Suprapubic skin (tissue), 4 donors: ENCODE measurements at places on chromosomes 12 and 14. TPM values are rescaled to one million over a fixed set of nuclear protein-coding genes. Genes with fewer than 3 reads are reported as not detected.

The ANO2 gene
- total RNA-seq, result 1.1 TPM

DNA sequence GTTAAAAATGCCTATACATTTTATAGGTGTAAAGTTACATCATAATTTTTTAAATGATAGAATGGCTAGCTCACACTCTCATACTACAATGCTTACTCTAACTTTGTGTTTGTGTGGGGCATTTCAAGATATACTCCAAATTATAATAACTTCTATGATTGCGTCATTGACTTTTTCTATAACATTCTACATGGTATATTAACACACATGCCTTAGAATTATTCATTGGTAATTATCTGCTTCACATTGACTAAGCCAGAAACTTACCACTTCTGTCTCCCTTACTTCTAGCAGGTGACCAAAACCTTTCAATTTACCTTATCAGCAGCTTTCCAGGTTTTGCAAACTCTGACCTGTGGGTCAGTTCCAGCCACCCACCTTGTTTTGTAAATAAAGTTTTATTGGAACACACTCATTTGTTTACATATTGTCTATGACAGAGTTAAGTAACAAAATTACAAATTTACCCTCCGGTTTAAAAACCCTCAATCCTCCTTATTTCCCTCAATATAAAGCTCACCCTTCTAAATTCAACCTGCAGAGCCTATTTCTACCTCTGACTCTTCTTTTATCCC is 12.7 kb upstream of the FLRT2 start:
- no peak for DNase-seq

DNA sequence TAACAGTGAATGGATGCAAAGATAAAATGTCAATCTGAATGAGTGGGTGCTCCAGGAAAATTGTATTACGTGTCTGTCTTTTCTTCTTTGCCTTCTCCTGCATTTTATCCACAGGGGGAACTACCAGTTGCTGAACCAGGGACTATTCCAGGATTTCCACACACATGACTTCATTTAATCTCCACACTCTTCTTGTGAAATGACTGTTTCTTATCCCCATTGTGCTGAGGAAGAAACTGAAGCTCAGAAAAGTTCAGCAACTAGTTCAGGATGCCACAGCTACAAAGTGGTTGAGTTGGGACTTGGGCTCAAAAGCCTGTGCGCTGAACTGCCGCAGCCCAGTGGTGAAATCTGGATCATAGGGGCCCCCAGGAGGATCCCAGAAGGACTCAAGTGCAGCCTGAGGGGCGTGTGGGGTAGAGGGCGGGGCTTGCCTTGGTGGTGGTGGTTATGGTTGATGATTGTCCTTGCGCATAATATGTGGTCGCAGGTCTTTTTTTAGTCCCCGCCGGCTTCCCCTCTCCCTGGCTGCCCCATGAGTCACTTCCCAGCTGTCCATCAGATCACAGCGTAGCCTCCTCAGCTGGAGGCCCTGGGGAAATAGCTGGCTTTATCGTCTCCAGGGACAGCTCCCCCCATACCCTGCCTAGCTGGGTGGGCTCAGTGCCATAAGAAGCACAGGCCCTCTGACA is 235.2 kb upstream of the CRY1 start:
- DNase-seq, result no peak

The FOXM1 gene
- total RNA-seq, result 7.6 TPM

The MYF6 gene
- total RNA-seq, result not detected

- no peak for DNase-seq
These were observed 290.8 kb upstream of the MDGA2 start for GRCh38 chr14:47966076-47966810.

The CD163L1 gene
- 0.32 TPM for total RNA-seq

The MYO1H gene
- total RNA-seq, result not detected

The PAX9 gene
- total RNA-seq, result 1.3 TPM

The DNAJC22 gene
- total RNA-seq, result 1.3 TPM

GRCh38 chr12:107361970-107362369 is 268.6 kb upstream of the CRY1 start:
- DNase-seq, result no peak

DNA sequence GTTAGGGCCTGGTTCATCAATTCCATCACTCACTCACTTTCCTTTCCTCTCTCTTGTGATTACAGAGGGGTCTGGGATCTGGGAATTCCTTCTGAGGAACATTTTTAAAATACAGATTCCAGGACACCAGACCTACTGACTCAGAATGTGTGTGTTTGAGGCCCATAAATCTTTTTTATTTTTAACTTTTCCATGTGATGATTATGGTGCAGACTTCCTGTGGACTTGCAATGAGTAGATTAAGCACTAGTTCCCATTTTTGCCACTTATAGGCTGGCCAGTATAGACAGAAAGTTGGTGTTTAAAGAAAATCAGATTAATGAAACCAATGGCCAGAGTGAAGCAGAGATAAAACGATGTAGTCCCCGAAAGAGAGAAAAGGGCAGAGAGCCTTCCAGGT is 28.1 kb downstream of the SLC41A2 start:
- DNase-seq, result no peak

The NEUROD4 gene
- not detected for total RNA-seq

GRCh38 chr14:74255281-74255680 is 16.0 kb downstream of the VSX2 start:
- DNase-seq, result no peak

- no peak for DNase-seq
These were observed 8.8 kb downstream of the DEPDC4 start for GRCh38 chr12:100258127-100258526.

The OTX2 gene
- not detected for total RNA-seq

The PIWIL1 gene
- not detected for total RNA-seq

GRCh38 chr12:104345234-104346066 is 41.9 kb downstream of the EID3 start:
- no peak for DNase-seq

The KRT82 gene
- 40.7 TPM for total RNA-seq

The TAS2R42 gene
- not detected for total RNA-seq

The TAS2R30 gene
- total RNA-seq, result 3.2 TPM

The LALBA gene
- total RNA-seq, result not detected

GRCh38 chr12:89176676-89177075 is 175.6 kb downstream of the DUSP6 start:
- no peak for DNase-seq
